DMS79 (cell line): ENCODE measurements at places on chromosomes 6 and 20.

GRCh38 chr20:61298661-61299060, 46.6 kb downstream of the CDH4 start:
- DNase-seq: no peak

- no peak for DNase-seq
These were observed 1.8 kb upstream of the CCN2 start for GRCh38 chr6:131952886-131953509.

DNA sequence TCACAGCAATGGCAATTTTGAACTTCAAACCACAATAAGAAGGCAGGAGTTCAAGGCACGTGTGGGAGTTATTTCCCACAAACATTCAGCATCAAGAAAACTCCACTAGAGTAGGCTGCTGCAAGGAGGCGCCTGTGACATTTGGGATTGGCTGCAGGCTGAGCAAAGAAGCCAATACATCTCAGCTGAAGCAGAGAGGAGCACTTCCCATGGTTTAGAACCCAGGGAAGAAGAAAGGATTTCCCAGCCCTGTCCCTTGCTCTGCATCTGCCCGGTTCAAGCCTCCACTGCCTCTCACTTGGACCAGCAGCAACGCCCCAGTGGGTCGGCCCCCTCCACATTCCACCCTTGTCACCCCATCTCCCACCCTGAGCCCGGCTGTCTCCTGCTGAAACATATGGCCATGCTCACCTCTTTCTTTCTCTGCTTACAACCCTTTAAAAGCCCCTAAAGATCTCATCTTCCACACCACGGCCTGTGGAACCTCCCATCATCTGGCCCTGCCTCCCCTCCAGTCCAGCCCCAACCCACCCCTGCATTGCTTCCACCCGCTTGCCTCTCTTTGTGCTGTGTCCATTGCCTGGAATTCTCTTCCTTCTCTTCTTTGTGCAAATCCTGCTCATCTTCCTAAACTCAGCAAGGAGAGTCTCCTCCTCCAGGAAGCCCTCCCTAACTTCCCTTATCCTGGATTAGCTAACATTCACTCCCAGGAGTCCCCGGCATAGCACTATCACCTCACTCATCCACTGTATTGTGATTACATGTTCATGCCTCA, 128.3 kb downstream of the ANKRD60 start:
- DNase-seq: no peak

- DNase-seq: no peak
These were observed 37.9 kb downstream of the RBM38 start for GRCh38 chr20:57429159-57429496.

GRCh38 chr6:21171801-21172200, 421.8 kb upstream of the SOX4 start:
- no peak for DNase-seq

DNA sequence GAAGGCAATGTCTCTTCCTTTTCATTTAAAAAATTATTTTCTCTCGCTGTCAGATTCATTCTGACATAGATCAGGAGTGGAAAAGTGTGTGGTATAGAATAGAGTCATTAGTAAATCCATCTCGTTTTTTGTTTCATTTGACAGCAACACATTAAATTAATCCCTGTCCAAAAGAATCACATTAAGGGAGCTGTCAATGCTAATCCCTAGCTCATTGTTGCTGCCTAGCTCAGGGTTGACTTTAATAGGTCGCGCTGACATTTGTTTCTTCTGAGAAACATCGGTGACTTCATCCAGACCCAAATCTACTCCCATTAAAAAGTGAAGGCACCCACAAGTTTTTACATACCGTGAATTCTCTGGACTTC, 25.4 kb upstream of the MAP3K7 start:
- DNase-seq: no peak

DNA sequence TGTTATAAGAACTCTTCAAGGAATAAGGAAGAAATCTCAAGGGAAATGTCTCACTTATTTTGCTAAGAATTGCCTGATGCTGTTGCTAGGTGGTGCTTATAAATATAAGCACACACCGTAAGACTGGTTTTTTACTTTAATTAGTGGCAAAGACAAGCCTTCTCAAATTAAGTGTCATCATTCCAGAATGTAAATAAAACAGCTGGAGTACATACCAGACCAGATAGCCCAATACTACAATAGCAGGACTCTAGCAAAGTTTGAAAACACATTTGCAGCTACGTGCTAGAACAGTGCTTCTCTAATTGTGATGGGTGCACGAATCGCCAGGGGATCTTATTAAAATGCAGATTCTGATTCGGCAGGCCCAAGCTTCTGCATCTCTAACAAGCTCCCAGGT, 6.8 kb downstream of the CNKSR3 start:
- no peak for DNase-seq

DNA sequence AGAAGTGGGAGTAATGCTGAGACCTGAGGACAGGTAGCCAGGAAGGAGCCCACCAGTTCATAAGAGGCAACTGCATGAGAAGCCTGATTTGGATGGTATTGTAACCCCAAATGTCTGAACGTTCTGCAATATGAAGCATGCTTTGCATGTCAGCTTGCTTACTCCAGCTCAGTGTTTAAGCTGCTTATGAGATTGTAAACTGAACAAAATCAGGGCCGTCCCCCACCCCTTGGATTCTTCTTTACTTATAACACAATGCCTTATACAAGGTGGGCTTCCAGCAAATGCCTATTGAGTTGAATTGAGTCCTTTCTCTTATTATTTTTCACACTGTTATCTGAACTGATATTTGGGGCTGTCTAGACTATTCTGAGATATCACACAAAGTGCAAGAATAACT, 761.3 kb downstream of the KIF16B start:
- no peak for DNase-seq

DNA sequence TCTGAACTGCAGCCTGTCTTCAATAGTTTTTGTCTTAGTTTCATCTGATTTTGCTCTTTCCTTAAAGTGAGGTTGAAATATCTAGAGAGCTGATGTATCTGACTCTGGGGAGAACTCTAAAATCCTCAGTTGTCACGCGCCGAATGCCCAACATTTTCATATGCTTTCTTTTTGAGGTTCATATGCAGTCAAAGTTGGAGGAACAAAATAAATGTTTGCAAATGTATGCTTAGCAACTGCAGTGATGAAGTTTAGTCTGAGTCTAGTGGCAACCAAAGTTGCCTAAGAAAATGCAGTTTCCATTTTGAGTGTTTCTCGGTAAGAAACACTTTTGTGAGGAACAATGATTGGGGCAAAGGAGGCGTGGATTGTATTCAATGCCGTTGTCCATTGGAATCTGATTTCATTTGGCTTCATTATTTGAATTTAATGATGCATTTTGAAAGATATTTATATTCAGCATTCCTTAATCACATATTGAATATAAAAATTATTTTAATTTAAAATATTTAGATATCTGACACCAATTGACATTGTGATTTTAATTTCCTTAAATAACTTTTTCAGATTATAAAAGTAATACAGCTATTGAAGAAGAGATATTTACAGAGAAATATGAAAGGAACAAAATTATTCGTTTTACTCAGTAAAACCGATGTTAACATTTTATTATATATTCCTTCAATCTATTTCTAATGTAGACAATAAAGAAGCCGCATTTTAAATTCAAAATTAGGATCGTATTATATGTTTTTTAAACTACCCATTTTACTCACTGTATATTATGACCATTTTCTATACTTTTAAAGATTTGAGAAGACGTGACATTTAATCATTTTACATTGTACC, 122.0 kb downstream of the PLEKHG1 start:
- DNase-seq: no peak

- no peak for DNase-seq
These were observed 43.4 kb upstream of the RNF144B start for GRCh38 chr6:18343741-18344140.

GRCh38 chr6:87421576-87421975, 13.8 kb downstream of the CFAP206 start:
- no peak for DNase-seq

DNA sequence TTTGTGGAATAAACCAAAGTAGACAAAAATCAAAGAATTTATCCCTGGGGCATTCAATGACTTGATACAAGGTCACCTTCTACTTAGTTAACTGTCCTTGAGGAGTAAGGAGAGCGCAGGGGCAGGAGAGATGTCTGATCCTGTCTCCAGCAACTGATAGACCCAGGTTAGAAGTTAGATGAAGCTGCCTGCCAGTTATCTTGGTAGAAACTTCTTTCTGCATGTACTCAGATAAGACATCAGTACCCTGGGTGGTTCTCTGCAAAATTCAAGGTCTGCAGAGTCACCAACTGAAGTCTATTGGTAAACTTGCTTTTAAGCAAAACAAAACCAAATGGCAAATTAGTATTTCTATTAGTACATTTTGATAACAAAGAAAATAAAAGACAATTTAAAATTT, 2.7 kb downstream of the SGK1 start:
- DNase-seq: no peak

GRCh38 chr6:83505356-83505755, 7.0 kb upstream of the PRSS35 start:
- no peak for DNase-seq

DNA sequence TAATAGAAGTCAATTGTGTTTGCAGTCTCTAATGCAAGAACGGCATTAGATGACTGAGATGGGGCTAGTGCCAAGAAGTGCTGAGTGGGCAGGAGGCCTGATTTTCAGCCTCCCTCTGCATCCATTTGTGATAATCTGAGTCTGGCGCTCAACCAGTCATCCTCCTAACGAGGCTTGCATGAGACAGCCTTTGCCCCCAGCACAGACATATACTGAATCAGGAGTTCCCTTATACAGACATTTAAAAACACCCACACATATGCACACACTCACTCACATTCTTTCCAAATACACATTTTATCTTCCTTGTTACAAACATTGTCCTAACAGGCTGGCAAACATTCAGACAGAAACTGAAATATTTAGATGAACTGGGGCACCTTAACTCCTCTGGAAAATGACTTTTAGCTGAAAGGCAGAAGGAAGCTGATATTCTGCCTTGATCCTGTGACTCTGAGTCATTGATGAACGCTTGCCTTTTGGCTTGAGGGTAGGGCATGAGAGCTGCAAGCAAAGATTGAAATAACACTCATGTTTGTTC, 562.3 kb downstream of the DHX35 start:
- no peak for DNase-seq

- DNase-seq: no peak
These were observed 2.7 kb downstream of the EYA4 start for GRCh38 chr6:133243723-133244305.
